ENCODE measurements at places on chromosomes 11 and 22. TPM values are rescaled to one million over a fixed set of nuclear protein-coding genes. Genes with fewer than 3 reads are reported as not detected.

INS gene
- polyA plus RNA-seq, result not detected

HBB gene
- not detected for polyA plus RNA-seq

SLC22A6 gene
- polyA plus RNA-seq, result not detected

OR6T1 gene
- not detected for polyA plus RNA-seq

KIAA0930 gene
- polyA plus RNA-seq, result 66.1 TPM

PKP3 gene
- 16.7 TPM for polyA plus RNA-seq

DNA sequence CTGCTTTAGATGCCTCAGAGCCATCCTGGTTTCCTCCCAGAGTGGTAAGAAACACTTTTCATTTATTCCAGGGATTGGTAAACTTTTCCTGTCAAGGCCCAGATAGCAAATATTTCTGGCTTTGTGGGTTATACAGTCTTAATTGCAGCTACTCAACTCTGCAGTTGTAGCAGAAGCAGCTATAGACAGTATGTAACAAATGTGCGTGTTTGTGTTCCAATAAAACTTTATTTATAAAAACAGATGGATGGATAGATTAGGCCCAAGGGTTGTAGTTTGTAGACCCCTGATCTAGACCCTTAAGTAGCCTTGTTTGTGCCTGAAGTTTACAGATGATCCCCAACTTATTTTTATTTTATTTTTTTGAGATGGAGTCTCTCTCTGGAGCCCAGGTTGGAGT is 17.9 kb downstream of the NNMT start:
- H3K4me1 ChIP-seq, result no peaks in the 10 kb centered on the region
- H3K27ac ChIP-seq, result no peak overlapping the region
- H3K4me3 ChIP-seq, result no peak overlapping the region
- no peaks in the 10 kb centered on the region for H3K36me3 ChIP-seq

GRCh38 chr22:46731246-46732040 is 6.6 kb downstream of the CERK start:
- H3K27me3 ChIP-seq, result no peaks in the 10 kb centered on the region
- DNase-seq, result peak; percentile 55
- H3K27ac ChIP-seq, result no peak overlapping the region
- no peaks in the 10 kb centered on the region for H3K36me3 ChIP-seq
- H3K4me1 ChIP-seq, result peaks cover 18% of the 10 kb centered on the region
- H3K4me3 ChIP-seq, result no peak overlapping the region

- H3K4me1 ChIP-seq, result peaks cover 2% of the 10 kb centered on the region
- H3K27me3 ChIP-seq, result no peaks in the 10 kb centered on the region
- no peaks in the 10 kb centered on the region for H3K36me3 ChIP-seq
- H3K27ac ChIP-seq, result no peak overlapping the region
- no peak overlapping the region for H3K4me3 ChIP-seq
- no peak for DNase-seq
Observed at GRCh38 chr11:3879216-3879966, 23.9 kb downstream of the STIM1 start.

DNA sequence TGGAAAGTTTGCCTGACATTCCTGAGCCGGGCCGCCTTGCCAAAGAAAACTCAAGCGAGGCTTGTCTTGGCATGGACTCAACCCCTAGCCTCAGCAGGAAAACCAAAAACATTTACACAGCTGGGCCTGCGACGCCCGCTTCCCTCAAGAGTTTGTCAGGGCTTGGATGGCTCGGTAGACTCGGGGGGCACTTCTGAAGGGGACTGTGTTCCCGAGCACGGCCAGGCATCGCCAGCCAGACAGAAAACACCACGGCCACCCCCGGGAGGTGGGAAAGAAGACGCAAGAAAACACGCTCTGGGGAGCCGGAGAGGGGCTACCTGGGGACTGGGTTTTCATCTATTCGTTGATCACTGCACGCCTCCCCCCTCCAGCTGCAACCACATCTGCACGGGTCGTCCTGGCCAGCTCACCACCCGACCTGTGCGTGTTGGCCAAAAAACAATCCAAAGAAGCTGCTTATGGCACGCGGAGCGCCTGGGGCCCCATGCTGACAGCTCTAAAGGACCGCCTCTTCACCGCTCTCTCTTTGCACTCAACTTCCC is 380.7 kb downstream of the MN1 start:
- no peak overlapping the region for H3K27ac ChIP-seq
- H3K36me3 ChIP-seq, result no peaks in the 10 kb centered on the region
- no peaks in the 10 kb centered on the region for H3K27me3 ChIP-seq
- no peak overlapping the region for H3K4me3 ChIP-seq

DNA sequence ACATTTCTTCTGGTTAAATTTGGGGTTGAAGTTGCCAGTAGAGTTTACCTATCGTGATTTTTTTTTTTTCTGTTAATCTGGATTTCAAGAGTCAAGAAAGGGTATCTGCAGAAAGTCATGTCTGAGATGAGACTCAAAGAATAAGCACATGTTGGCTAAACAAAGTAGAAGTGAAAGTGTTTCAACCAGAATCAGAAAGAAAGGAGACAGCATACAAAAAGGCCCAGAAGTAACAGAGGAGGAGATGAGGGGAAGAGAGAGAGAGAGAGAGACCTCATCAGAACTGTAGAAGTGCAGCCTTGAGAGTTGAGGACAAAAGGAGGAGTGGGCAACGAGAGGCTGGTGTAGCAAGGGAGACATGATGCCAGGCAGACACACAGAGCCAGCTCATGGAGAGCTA is 54.9 kb downstream of the SVIP start:
- no peaks in the 10 kb centered on the region for H3K36me3 ChIP-seq
- H3K27me3 ChIP-seq, result no peaks in the 10 kb centered on the region
- DNase-seq, result no peak
- no peaks in the 10 kb centered on the region for H3K4me1 ChIP-seq
- H3K4me3 ChIP-seq, result no peak overlapping the region
- no peak overlapping the region for H3K27ac ChIP-seq

GRCh38 chr11:18563090-18563730 is 25.3 kb downstream of the UEVLD start:
- no peaks in the 10 kb centered on the region for H3K27me3 ChIP-seq
- H3K4me3 ChIP-seq, result no peak overlapping the region
- DNase-seq, result no peak

GRCh38 chr11:28137832-28138231 is 29.6 kb downstream of the METTL15 start:
- H3K27ac ChIP-seq, result no peak overlapping the region
- no peaks in the 10 kb centered on the region for H3K4me1 ChIP-seq
- no peak for DNase-seq
- H3K4me3 ChIP-seq, result no peak overlapping the region

DNA sequence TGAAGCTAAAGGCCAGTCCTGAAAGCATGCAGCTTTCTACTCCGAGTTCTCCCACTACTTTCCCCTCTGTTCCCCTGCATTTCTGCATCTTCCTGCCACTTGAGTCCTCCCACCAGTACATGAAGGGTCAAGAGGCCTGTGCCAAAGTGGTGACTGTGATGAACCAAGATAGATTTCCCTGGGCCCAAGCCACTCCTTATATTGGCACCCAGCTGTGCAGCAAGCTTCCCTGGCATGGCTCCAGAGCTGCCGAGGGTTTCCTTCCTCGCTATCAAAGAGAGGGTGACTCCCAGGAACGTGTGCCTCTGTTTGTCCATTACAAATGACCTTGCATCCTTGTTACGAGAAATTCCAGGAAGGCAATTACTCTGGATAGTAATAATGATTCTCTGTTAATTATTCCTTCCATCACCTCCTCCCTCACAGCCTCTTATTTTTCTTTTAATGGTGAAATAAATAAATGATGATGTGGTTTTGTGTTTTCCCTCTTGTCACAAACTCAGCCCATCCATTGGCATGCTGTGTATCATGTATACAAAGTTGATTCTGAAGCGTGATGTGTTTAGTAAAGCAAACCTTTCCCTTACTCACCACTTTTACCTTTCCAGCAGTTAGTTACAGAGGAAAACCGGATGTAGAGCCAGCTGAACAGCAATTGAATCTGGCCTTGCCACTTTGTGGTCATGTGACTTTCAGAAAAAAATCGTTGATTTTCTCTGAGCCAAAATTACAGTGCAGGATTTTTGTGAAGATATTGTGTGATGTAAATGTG is 8.3 kb downstream of the SRSF8 start:
- DNase-seq, result no peak
- 0 out of 2 replicates have a peak, but pooled peaks cover 2% of the 10 kb centered on the region for H3K4me1 ChIP-seq
- no peak overlapping the region for H3K27ac ChIP-seq
- H3K27me3 ChIP-seq, result no peaks in the 10 kb centered on the region
- H3K36me3 ChIP-seq, result no peaks in the 10 kb centered on the region

- peaks cover 6% of the 10 kb centered on the region for H3K27me3 ChIP-seq
- peaks cover 58% of the 10 kb centered on the region for H3K4me1 ChIP-seq
- peak overlapping the region; percentile 45 for H3K4me3 ChIP-seq
- H3K27ac ChIP-seq, result no peak overlapping the region
- no peak for DNase-seq
- H3K36me3 ChIP-seq, result no peaks in the 10 kb centered on the region
Observed at GRCh38 chr22:42300259-42301076, 30.0 kb upstream of the TCF20 start.

- no peak overlapping the region for H3K4me3 ChIP-seq
- no peak overlapping the region for H3K27ac ChIP-seq
- H3K4me1 ChIP-seq, result peaks cover 26% of the 10 kb centered on the region
- no peaks in the 10 kb centered on the region for H3K27me3 ChIP-seq
- DNase-seq, result no peak
- H3K36me3 ChIP-seq, result no peaks in the 10 kb centered on the region
Observed at GRCh38 chr11:64356498-64357411, 2.2 kb upstream of the RPS6KA4 start.

DNA sequence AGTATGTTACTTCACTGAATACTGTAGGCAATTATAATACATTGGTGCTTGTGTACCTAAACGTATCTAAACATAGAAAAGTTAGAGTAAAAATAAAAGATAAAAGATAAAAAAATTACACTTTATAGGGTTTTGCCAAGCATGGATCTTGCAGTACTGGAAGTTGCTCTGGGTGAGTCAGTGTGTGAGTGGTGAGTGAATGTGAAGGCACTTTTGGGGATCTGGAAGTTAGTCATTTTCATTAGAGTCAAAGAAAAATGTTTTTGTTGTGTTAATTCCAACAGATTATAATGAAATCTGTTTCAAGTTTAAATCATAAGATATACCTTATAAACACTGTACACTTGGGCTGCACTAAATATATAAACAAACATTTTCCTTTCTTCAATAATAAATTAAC is 3.3 kb downstream of the SLC22A25 start:
- no peak for DNase-seq
- no peaks in the 10 kb centered on the region for H3K4me1 ChIP-seq

DNA sequence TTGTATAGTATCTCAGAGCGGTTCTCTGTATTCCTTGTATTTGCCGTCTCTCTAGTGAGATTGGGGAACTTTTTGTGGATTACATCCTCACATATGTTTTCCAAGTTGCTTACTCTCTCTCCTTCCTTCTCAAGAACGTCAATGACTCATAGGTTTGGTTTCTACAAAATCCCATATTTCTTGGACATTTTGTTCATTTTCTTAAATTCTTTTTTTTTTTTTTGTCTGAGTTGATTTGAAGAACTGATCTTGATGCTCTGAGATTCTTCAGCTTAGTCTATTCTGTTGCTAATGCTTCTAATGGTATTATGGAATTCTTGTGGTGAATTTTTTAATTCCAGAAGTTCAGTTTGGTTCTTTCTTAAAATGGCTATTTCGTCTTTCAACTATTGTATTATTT is 28.4 kb upstream of the SLN start:
- DNase-seq, result no peak
- H3K27ac ChIP-seq, result no peak overlapping the region
- H3K36me3 ChIP-seq, result no peaks in the 10 kb centered on the region
- H3K4me1 ChIP-seq, result no peaks in the 10 kb centered on the region

GRCh38 chr11:128453444-128454336 is 133.7 kb downstream of the ETS1 start:
- no peaks in the 10 kb centered on the region for H3K27me3 ChIP-seq
- no peak overlapping the region for H3K27ac ChIP-seq
- no peaks in the 10 kb centered on the region for H3K4me1 ChIP-seq
- DNase-seq, result no peak

DNA sequence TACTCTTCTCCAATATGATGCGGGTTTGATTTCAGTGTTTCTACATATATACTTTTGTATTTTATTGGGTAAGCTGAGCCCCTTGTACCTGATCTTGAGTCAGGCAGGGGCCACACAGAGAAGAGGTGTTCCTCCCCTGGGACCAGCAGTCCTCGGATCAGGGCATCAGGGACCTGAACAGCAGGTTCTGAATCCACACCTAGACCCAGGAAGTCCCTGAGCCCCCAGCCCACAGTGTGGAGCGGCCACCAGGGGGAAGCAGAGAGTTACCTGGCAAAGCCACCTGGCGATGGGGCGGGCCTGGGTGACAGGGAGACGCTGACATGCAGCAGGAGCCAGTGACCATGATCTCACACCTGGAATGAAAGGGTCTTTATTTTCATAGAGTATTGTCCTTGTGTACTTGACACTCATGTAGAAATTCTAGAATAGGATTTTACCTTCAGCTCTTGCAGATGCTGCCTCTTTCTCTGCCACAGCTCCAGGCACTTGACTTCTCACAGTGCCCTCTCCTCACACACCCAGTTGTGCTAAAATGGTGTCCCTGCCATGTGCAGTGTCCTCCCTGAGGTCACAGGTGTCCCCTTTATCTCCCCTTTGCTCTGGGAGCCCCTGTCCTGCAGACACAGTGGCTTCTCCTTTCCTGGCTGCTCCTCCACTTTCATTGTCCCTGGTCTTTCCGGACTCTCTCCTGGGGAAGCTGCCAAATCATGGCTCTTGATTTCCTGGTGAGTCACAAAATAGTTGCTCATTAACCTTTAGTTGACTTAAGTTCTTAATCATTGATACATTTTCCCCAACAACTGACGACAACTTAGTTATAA is 48.5 kb downstream of the GGTLC2 start:
- H3K27me3 ChIP-seq, result peaks cover 48% of the 10 kb centered on the region
- H3K27ac ChIP-seq, result no peak overlapping the region
- peak; percentile 94 for DNase-seq
- H3K4me3 ChIP-seq, result no peak overlapping the region
- H3K4me1 ChIP-seq, result no peaks in the 10 kb centered on the region

DNA sequence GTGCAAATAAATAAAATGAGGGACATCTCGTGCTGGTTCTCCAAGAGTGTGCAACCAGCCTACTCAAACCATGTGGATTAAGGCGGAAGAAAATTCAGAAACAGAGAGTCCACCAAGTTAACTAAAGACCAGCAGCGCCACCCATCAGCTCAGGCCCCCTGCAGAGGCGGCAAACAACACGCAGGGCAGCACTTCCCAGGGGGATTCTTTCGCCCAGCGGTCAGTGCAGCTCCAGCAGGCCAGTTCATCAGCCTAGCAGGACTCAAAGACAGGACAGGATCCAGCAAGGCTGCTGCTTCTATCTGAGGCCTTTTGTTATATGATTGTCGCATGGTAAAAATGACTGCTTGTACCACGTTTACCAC is 51.7 kb downstream of the PACSIN2 start:
- H3K27ac ChIP-seq, result no peak overlapping the region
- no peak overlapping the region for H3K4me3 ChIP-seq
- no peaks in the 10 kb centered on the region for H3K36me3 ChIP-seq
- H3K4me1 ChIP-seq, result peaks cover 15% of the 10 kb centered on the region

- no peak overlapping the region for H3K4me3 ChIP-seq
- H3K4me1 ChIP-seq, result no peaks in the 10 kb centered on the region
- no peaks in the 10 kb centered on the region for H3K27me3 ChIP-seq
- H3K27ac ChIP-seq, result no peak overlapping the region
- DNase-seq, result no peak
Observed at GRCh38 chr22:50419116-50419515, 55.7 kb downstream of the SBF1 start.

- no peaks in the 10 kb centered on the region for H3K36me3 ChIP-seq
- DNase-seq, result no peak
- no peak overlapping the region for H3K4me3 ChIP-seq
- peaks cover 3% of the 10 kb centered on the region for H3K4me1 ChIP-seq
- H3K27me3 ChIP-seq, result no peaks in the 10 kb centered on the region
Observed at GRCh38 chr11:77593883-77594282, 4.1 kb downstream of the AQP11 start.

- no peaks in the 10 kb centered on the region for H3K36me3 ChIP-seq
- H3K27me3 ChIP-seq, result no peaks in the 10 kb centered on the region
- peaks cover 9% of the 10 kb centered on the region for H3K4me1 ChIP-seq
- no peak overlapping the region for H3K4me3 ChIP-seq
Observed at GRCh38 chr22:25970374-25970911, 198.8 kb upstream of the SEZ6L start.

Data from H1 (cell line).